Cortex of kidney (tissue), 1 donor: ENCODE measurements at places on chromosomes 4 and X.

- DNase-seq, result no peak
These were observed 315.3 kb downstream of the DHRSX start for GRCh38 chrX:2185341-2186082.

DNA sequence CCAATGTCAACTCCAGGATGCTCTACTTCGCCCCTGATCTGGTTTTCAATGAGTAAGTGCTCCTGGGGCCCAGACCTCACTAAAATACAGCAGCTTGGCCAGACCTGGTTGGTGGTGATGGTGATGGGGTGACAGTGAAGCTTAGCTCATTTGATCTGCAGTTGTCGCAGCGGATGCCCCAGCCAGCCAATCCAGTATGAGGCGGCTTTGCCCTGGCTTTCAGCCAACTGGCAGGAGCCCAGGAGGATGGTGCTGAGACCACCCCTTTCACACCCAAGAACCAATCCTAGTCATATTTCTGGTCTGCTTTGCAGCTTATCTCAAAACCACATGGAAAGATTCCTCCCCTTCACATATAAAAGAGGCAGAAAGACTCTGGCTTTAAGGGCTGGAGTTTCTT lies 173.8 kb downstream of the AR start:
- no peak for DNase-seq

GRCh38 chrX:107742700-107743191 lies 32.8 kb downstream of the TSC22D3 start:
- DNase-seq, result no peak

- no peak for DNase-seq
These were observed 83.6 kb downstream of the MXRA5 start for GRCh38 chrX:3262901-3263300.

GRCh38 chrX:112669824-112670223 lies 9.9 kb downstream of the LHFPL1 start:
- DNase-seq, result no peak

DNA sequence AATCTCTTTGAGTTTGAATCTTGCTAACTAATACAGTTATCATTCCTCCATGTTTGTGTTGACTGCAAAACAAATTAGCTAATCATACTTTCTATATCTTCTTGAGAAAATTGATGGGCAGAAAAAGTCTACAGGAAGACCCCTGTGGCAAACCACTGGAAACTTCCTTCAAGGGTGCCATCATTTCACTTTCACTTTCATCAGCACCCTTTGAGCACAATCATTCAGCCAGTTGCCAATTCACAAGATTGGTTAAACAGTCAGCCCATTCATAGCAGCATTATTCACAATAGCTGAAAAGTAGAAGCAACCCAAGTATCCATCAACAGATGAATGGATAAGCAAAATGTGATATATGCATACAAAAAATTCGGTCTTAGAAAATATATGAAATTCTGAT lies 101.5 kb downstream of the CCDC160 start:
- no peak for DNase-seq

DNA sequence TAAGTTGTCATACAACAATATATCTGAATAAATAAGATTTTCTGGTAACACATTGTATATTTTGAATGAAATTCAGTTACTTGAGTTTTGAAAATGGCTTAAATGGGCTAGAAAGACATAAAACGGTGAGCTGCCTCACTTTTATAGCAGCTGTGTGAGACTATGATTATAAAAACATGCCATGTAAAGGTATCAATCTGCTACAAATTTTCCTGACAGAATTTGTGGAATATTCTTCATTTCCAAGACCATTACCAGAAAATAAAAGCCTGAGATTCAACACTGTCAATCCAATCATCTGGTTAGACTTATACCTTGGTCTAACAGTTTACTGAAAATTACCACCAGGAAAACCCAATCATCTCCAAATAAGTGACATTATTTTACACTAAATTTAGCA lies 181.1 kb downstream of the SPCS3 start:
- DNase-seq, result no peak

DNA sequence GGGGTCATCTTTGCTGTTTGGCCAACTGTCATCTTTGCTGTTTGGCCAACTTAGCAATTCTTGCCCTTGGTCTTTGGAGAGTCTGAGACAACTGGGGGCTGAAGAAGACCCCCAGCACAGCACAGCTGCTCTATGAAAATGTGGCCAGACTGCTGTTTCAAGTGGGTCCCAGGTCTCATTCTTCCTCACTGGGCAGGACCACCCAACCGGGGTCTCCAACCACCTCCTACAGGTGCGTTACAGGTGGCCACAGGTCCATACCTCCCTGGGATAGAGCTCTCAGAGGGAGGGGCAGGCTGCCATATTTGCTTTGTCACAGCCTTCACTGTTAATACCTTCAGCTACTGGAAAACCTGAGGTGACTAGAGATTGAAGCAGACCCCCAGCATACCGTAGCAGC lies 82.1 kb upstream of the TCEAL2 start:
- DNase-seq, result no peak

GRCh38 chr4:141486375-141486997 lies 149.9 kb upstream of the IL15 start:
- no peak for DNase-seq

DNA sequence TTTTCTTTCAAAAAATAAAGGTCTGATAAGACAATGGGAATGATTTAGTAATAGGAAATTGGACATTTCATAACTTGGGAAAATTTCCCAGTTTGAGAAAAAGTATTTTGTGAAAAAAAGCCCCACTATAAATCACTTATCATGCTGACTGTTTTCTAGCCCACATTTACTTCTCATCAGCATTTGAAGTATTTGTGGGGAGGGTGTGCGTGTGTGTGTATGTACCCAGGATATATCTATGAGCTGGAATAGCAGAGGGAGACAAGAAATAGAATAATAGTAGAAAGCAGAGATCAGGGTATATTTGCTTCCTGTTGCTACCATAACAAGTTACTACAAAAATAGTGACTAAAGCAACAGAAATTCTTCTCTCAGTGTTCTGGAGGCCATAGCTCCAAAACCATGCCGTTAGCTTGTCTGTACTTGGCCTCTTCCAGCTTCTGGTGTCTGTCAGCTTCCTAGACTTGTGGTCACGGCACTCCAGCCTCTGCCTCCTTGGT lies 139.8 kb downstream of the PTTG2 start:
- no peak for DNase-seq

- no peak for DNase-seq
These were observed 51.2 kb upstream of the CHRNA9 start for GRCh38 chr4:40283968-40284367.

DNA sequence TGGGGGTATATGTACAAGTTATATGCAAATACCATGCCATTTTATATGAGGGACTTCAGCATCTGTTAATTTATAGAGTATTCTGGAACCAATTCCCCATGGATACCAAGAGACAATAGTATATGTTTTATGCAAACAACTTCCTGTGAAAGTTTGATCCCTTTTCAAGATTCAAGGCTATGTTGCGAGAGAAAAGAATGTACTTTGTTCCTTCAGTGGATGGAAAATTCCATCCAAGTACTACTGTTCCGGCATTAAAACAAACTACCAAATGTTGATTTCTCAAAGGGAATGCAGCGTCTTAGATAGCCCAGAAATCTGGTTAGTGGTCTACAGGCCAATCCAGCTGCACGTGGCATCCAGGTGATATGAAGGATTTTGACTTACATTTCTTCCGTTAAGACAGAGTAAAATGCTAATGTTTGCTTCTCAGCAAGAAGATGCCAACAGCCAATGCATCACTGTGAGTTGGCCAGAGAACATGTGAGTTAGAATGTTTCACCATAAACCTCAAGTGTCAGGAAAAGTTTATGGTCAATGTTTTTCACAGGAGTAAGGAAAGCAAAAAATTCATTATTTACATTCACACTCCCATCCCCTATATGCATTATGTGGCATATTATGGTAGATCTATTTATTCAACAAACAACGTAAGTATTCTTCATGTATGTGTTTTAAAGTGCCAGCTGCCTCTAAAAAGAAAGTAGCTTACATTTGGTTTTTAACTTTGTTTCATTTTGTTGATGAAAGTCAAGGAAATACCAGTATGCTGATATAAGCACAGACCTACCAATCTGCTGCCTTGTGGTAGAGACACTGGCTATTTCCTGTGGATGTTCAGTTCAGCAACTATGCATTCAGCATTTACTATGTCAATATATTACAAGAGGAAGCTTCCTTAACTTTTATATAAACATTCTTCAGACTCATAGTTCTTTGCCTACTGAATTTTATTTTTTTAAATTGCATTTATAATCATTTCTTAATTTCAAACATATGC lies 44.4 kb downstream of the METTL14 start:
- DNase-seq, result no peak

- no peak for DNase-seq
These were observed 150.7 kb upstream of the SLC7A11 start for GRCh38 chr4:138392751-138393308.

- DNase-seq, result no peak
These were observed 127.2 kb downstream of the CHRNA9 start for GRCh38 chr4:40462326-40462725.

DNA sequence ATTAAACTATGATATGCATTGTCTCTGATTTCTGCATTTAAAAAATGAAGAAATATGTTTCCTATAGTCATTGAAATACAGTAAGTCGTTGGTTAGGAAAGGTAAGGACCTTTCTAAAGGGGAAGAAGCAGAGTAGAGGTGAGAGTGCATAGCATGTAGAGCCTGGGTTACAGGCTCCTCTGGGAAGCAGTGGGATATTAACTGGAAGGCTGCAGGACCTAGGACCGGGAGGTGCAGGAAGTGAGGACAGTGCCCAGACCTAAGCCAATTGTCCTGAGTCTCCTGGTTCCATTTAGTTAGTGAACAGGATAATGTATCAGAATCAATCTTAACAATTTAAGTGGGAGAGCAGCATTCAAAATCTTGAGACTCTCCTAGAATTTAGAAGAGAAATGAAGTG lies 237.1 kb upstream of the NUDT6 start:
- no peak for DNase-seq
